T-helper 2 cell treated with Interferon-gamma antibody and Interleukin-4, amounts not matched to agents 5 μg/mL and 100 μg/mL, for 36 hours (primary cell): ENCODE measurements at places on chromosomes 12 and 14.
A peak's percentile ranks its signal among the peaks of the same experiment; 100 is the strongest.

DNA sequence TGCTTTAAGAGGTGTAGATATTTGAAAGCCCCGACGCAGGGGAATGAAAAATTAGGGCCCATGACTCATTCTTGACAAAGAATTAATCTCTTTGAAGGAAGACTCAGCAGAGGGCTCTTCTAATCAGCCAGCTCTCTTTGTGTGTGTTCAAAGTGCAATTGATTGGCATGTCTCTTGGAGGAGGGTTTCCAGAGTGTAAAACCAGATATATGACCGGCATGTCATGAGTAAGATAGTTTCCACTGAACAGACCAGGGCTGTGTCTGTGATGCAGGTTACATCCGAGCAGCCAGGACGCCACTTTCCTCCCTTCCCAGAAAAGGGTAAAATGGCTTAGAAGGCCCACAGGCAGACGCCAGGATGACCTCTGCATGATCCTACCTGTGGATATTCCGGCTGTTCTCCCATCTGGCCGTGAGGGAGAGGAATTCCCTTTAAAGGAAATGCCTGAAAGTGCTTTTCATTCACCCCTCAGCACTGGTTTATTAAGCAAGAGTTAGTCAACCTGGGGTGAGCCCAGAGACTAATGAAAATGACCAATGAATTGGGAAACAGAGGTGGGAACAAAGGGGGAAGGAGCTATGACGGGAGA, 7.2 kb upstream of the KRT75 start:
- no peak for DNase-seq

DNA sequence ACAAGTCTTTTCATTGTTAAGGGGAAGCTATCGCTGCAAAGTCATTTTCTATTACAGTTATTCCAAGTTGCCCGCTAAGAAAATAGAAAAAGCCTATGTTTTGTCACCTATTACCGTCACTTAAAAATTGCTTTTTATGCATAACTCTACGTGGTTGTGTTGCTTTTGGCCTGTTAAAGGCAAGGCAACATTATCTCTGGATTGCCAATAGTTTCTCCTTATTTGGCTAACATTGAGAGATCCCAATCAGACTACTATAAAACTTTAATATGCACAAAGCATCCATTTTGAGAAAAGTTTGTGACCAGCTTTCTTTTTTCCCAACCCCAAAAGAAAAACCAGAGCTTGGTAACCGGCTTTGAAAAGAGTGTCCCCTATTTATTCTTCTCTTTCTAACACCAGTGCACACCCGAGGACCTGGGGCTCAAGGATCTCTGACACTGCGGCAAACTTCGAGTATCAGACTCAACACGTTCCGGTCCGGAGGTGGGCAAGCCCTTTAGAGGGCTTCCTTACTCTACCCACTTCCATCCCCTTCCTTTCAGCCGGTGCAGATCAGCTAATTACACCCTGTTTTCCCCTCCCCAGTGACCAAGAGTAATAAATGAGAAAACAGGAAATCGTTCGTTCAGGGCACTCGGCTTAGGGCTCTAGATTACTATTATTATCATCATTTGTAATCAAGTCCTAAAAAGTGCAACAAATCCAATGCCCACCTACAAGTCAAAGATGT, 1.2 kb downstream of the PPP1R12A start:
- DNase-seq: no peak

GRCh38 chr14:73342670-73343069, 105.4 kb downstream of the PAPLN start:
- no peak for DNase-seq

DNA sequence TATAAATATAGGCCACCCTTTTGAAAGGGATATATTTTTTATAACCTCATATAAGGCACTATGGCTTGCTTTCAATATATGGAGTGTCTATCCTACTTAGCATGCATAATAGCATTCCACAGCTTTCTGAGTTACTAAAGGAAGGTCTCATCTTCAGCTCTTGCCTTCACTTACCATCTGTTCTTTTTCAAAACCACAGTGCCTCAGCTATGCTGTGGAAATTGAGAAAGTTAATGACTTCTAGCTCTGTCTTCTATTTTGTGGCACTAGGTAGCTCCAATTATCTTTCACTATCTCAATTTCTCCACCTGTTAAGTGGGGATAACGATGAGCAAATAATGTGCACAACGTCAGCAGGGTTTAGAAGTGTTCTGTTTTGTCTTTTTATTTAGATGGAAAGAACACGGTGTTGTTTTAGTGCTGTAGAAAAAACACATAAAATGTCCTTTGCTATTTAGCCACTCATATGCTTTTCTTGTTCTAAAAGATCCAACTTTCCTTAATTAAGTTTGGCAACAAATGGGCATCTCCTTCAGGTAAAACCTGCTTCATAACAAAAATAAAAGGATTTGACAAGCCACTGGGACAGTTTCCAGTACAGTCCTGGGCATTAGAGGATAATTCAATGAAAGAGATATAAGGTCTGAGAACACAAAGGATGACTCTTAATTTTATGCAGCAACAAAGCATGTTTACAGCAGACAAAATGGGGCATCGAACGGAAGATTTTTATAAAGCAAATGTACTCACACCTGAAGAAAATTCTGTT, 462.0 kb upstream of the SYT1 start:
- no peak for DNase-seq

DNA sequence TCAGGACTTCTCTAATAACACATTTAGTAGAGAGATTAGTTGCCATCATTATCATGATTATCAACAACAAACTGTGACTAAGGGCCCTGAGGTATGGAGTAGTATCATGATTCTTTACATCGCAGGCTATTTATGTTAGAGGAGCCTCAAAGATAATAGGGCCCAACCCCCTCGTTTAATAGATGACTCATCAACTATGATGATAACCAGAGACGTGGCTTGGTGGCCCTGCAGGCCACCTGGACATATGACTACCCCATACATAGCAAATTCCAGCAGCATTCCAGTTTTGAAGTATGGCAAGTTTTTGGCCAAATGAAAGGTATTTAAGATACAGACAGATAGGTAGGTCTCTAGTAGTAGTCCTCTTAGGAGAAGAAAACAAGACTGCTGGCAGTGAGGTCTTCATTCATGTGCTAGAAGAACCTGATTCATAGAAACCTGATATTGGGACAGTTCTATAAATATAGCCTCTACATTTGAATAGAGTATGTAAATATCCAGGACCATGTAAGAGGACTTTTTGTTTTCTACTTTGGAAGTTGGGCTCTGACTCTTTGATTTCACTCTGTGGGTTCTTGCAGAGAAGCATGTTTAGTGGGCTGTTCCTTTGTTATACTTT, 5.6 kb downstream of the RIC8B start:
- no peak for DNase-seq

GRCh38 chr14:35576260-35576659, 42.3 kb downstream of the INSM2 start:
- no peak for DNase-seq

GRCh38 chr12:54603173-54603814, 14.8 kb upstream of the PPP1R1A start:
- DNase-seq: peak; percentile 40

- DNase-seq: peak; percentile 57
Measured at GRCh38 chr12:54980341-54980740, 4.2 kb downstream of the TESPA1 start.

- no peak for DNase-seq
Measured at GRCh38 chr12:118925407-118925806, 55.9 kb upstream of the SRRM4 start.

GRCh38 chr14:99389174-99389826, 91.4 kb downstream of the SETD3 start:
- no peak for DNase-seq

DNA sequence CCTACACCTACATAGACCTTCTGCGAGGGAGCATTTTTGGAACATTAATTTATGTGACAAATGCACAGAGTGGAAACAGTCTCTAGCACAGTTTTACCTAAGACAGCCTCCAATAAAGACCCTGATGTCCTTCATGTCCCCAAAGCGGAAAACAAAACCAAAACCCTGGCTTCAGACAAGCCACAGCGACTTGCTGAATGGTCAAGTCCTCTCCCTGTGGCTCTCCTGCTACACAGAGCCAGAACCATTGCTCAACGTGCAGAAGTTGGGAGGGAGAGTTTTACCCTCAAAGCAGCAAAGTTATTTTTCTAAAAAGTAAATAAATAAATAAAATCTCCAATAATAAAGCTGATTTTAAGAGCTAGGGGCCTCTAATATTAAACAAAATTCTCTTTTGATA, 135.0 kb upstream of the TMEM132C start:
- no peak for DNase-seq

- DNase-seq: no peak
Measured at GRCh38 chr12:130192642-130193345, 30.5 kb downstream of the FZD10 start.

DNA sequence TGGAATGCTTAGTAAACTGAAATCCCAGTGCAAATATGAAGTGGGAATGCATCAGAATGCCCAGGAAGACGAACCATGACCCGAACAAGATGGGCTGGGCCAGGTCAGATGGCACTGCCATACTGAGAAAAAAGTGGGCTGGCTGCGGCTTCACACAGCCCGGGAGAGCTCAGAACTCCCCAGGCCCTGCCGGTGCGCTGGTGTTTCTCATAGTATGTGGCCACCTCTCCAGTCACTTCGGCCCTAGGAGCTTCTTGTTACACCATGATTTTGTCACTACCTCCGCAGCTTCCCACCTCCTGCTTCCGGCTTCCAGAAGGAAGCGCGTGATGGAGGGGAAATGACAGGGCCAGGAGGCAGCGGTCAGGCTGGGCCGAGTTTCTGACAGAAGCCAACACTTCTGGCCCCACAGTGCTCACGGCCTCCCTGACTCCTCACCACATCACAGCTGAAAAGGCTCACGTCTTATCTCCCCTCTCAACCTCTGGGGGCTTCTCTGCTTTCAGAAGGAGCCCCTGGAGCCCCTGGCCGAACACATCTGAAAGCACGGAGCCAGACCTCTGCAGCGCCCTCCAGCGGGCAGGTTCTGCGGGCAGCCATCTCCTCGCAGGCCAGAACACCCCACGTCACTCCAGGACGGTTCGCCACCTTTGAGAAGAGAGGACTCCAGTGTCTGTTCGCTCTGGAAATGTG, 30.7 kb downstream of the DAD1 start:
- DNase-seq: peak; percentile 76

- no peak for DNase-seq
Measured at GRCh38 chr14:81363746-81364378, 36.3 kb downstream of the STON2 start.

DNA sequence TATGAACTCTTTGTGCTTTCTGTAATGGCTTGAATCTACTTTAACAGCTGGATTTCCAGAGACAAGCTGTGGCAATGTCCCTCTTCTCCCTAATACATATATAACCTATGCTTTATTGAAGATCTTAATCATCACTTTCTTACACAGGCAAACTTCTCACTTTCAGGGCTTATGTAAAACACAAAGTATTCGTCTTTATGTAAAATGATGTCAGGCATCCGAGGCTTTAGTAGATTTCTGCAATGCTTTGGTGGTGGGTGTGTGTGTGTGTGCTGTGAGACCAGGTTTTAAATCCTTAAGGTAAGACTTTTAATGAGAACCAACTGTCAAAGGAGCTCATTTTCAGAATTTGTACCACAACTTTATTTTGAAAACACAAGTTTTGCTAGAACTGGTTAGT, 70.0 kb upstream of the HMGA2 start:
- no peak for DNase-seq

DNA sequence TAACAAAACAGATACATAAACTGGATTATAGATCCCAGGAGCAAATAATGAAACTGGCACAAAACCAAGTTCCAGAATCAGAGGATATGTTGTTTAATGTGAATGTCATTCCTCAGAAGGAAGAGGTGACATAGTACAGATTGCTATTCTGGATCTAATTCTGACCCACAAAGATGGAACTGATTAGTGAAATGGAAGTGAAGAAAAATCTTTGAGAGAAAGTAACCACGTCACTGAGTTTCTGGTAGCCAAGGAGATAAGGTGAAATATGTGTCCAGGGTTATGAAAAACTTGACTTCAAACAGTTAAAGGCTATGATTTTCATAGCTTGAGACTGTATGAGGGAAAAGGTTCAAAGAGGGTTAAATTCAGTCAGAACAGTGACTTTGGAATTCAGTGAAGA, 8.3 kb downstream of the OR10AD1 start:
- DNase-seq: no peak

GRCh38 chr14:101561145-101561896, at the start of gene DIO3:
TSS of gene DIO3 (plus strand) at chr14:101561495.
- DNase-seq: no peak

- DNase-seq: no peak
Measured at GRCh38 chr14:103597623-103598377, 31.2 kb upstream of the KLC1 start.

- no peak for DNase-seq
Measured at GRCh38 chr14:53472306-53472705, 319.2 kb upstream of the DDHD1 start.

DNA sequence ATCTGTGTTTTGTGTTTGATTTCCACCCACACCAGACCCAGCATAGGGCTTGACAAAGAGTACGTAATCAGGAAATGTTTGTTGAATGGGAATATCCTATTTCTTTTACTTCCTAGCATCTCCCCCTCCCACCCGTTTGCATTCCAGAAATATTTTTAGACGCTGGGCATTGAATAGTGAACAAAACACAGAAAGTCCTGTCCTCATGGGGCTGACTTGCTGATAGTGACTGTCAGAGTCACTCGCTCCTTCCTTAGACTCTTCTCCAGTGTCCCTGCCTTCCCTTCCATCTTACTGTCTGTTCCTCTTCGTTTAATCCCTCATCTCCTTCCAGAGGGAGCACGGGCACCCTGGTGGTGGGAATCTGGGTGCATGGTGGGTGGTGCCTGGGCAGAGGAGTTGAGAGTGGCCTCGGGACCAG, 53.6 kb downstream of the SLC25A47 start:
- DNase-seq: no peak

- DNase-seq: no peak
Measured at GRCh38 chr14:61977217-61977616, 215.0 kb downstream of the SNAPC1 start.

GRCh38 chr14:30084811-30085210, 157.2 kb upstream of the PRKD1 start:
- no peak for DNase-seq
